Progenitor cell of endocrine pancreas (in vitro differentiated cells): ENCODE measurements at places on chromosomes 4 and X. TPM values are rescaled to one million over a fixed set of nuclear protein-coding genes. Genes with fewer than 3 reads are reported as not detected.

MAGT1 gene
- 55.9 and 59.0 TPM in 2 replicates for total RNA-seq

DNA sequence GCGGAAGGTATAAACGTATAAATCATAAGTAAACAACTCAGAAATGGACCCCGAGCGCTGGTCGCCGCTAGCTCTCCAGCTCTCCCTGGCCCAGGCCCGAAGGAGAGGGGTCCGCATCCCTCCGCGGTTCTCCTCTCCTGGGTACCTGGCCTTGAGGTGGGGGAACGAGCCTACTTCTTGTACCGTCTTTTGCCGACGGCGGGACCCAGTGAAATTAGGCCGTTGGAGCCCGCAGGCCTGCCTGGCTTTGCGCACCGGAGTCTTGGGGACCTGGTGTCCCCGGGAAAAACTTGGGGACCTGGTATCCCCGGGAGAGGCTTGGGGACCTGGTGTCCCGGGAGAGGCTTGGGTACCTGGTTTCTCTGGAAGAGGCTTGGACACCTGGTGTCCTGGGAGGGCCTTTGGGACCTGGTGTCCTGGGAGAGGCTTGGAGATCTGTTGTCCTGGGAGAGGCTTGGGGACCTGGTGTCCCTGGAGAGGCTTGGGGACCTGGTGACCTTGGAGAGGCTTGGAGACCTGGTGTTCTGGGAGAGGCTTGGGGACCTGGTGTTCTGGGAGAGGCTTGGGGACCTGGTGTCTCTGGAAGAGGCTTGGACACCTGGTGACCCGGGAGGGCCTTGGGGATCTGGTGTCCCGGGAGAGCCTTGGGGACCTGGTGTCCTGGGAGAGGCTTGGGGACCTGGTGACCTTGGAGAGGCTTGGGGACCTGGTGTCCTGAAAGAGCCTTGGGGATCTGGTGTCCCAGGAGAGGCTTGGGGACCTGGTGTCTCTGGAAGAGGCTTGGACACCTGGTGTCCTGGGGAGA lies 12.0 kb downstream of the SHOX start:
- no peak overlapping the region for H3K4me3 ChIP-seq
- H3K36me3 ChIP-seq, result no peaks in the 10 kb centered on the region

DNA sequence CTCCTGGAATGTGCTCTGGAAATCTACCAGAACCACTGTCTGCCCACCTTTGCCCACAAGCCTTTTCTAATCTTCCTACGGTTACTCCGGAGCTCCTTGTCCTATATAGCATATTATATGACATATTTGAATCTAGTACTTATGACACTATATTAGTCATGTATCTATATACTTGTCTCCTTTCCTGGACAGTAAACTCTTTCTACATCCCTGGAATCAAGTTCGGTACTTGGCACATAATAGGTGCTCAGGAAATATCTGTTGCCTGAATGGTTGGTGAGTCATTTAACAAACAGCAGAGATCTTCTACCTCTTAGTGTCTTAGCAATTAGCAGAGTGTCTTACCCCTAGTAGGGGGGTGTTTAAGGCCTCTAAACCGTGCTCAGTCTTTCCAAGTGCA lies 123.6 kb downstream of the RELL1 start:
- H3K27me3 ChIP-seq, result no peaks in the 10 kb centered on the region
- no peaks in the 10 kb centered on the region for H3K4me1 ChIP-seq
- H3K36me3 ChIP-seq, result peaks cover 32% of the 10 kb centered on the region
- H3K27ac ChIP-seq, result no peak overlapping the region
- no peak for DNase-seq

DNA sequence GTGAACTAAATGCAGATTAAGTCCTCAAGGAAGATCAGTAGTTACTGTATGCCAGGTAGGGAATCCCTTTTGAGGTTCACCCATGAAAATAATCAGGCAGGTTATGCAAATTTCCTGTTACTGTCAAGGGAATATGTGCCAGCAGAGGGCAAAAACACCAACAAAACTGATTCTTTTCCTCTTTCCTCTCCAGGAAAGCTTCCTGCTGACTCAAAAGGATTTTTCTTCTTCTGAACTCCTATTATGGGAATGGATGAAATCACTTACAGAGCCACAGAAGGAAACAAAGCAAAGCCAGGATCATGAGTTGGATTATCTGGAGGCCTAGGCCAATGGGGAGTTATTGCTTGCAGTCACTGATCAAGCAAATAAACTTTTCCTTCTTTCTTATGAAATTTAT lies 49.7 kb downstream of the TMPRSS11F start:
- no peak for DNase-seq
- no peaks in the 10 kb centered on the region for H3K4me1 ChIP-seq
- H3K36me3 ChIP-seq, result no peaks in the 10 kb centered on the region
- no peaks in the 10 kb centered on the region for H3K27me3 ChIP-seq
- H3K27ac ChIP-seq, result no peak overlapping the region

GRCh38 chr4:146310319-146311021 lies 96.1 kb downstream of the REELD1 start:
- no peak for DNase-seq
- peaks cover 2% of the 10 kb centered on the region for H3K4me1 ChIP-seq
- H3K36me3 ChIP-seq, result peaks cover 1% of the 10 kb centered on the region
- H3K27ac ChIP-seq, result no peak overlapping the region
- H3K27me3 ChIP-seq, result no peaks in the 10 kb centered on the region

GRCh38 chrX:72368796-72369195 lies 63.1 kb upstream of the CITED1 start:
- no peak for DNase-seq
- no peaks in the 10 kb centered on the region for H3K27me3 ChIP-seq
- H3K4me3 ChIP-seq, result no peak overlapping the region
- peaks cover 1% of the 10 kb centered on the region for H3K36me3 ChIP-seq

DNA sequence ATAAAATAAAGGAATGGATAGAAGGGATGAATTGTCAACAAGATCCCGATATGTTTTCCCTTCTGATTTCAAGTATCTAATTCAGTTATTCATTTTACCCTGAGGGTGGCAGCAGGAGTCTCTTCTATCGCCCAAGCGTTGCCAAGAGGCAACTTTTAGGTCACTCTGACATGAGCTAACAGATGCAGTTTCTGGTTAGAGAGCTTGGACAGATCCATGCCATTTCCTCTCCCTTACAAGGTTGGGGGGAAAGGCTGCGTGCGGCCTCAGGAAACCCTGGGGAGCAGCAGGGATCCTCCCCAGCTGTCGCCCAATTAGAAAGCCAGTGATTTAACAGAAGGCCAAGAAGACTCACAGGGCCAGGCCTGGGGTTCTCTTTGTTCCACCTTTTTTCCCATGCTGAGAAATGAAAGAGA lies 35.3 kb upstream of the WAS start:
- DNase-seq, result no peak
- H3K4me3 ChIP-seq, result no peak overlapping the region
- no peaks in the 10 kb centered on the region for H3K36me3 ChIP-seq
